ENCODE measurements at places on chromosomes 3 and 15. TPM values are rescaled to one million over a fixed set of nuclear protein-coding genes. Genes with fewer than 3 reads are reported as not detected.

Gene SNTN
- not detected for total RNA-seq

Gene TM6SF1
- 0.62 TPM for total RNA-seq

Gene MKRN3
- total RNA-seq, result 0.37 TPM

Gene CCR1
- 0.87 TPM for total RNA-seq

Gene FAM81A
- total RNA-seq, result 0.66 TPM

Gene BDH1
- total RNA-seq, result 3.9 TPM

Gene TERC
- 759 TPM for total RNA-seq

Gene CDAN1
- 17.6 TPM for total RNA-seq

Gene IL5RA
- total RNA-seq, result not detected

Gene DPPA2
- total RNA-seq, result not detected

Gene FOXL2NB
- total RNA-seq, result 10.4 TPM

Gene BFSP2
- not detected for total RNA-seq
